Activated T-helper 1 cell treated with anti-CD3 and anti-CD28 coated beads, Interleukin-2, amount 50 U/mL, for 16 hours (primary cell): ENCODE measurements at places on chromosomes 1 and 21.

DNA sequence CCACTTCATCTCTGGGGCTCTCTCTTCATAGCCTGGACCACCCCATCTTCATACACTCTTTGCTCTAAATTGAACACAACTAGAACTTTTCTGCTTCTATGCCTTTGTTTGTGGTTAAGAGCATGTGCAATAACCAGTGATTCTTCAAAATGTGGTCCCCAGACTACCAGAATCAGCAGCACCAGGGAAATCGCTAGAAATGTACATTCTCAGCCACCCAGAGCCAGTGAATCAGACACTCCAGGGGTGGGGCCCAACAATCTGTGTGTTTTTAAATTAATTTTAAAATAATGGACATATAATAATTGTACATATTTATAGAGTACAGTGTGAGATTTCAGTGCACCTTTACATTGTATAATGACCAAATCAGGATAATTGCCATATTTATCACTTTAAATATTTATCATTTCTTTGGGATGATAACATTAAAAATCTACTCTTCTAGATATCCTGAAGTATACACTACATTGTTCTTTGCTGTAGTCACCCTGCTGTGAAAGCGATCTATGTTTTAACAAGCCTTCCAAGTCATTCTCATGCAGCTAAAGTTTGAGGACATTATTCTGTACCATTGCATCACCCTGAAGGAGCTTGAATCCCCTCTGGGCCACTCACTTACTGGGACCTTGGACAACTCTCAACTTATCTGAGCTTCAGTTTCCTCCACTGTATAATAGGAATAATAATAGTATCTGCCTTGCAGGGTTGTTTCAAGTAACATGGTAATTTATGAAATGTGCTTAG, 10.8 kb downstream of the GRHL3 start:
- DNase-seq: no peak

- DNase-seq: no peak
Observed at GRCh38 chr1:39933956-39934941, 20.7 kb upstream of the MFSD2A start.

DNA sequence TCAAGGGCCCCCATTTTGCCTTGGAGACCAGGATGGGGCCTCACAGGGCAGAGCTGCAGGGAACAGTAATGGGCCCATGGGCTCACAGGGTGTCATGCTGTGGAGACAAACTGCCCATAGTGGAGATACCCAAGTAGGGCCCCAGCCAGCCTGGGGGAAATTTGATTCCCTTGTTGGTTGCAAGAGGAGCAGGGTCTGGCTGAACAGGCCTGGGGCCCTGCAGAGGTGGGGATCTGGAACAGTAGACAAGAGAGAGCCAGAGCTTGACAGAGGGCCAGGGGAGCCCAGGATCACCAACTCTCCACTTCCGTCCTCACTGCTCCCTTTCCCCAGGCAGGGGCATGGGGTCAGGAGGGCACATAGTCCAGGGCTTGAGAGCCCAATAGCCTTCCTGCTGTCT, 8.7 kb downstream of the S100B start:
- no peak for DNase-seq

- no peak for DNase-seq
Observed at GRCh38 chr1:228697207-228698016, 37.9 kb upstream of the RHOU start.

- no peak for DNase-seq
Observed at GRCh38 chr1:181919542-181919941, 142.0 kb downstream of the ZNF648 start.

- no peak for DNase-seq
Observed at GRCh38 chr1:197942042-197942441, 24.9 kb downstream of the LHX9 start.

DNA sequence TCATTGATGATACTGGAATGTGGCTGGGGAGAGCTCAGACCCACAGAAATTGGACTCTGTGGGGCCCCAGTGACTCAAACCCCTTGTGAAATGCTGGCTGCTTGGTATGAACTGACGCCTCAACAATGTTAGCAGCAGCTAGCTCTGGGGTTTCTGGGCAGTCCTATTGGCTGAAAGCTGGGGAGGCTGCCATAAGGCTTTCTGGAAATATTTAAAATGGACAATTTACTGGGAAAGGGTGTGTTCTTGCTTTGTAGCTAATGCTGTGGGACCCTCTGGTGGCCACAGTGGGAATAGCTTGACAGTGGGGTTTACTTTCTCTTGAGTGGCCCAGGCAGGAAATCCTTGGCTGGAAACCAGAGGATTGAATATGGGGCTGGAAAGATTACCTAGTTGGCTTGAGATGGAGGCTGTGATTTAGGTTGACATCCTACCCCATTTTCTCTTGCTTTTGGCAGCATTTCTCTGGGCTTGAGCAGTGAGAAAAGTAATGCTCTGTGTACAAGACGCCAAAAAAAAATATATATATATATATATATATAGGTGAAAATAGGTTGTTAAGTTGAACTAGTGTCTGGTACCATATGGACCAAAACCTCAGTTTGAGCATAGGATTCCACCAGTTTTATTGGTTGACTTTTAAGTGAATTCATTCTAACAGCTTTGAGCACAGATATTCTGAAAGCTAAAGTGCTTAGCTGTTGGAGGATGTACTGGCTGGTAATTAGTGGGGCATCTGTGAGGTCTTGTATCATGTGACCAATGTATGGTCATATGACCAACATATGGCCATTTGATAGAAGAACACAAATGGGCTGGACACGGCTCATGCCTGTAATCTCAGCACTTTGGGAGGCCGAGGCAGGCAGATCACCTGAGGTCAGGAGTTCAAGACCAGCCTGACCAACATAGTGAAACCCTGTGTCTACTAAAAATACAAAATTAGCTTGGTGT, 8.2 kb upstream of the S100A10 start:
- DNase-seq: peak; percentile 49

DNA sequence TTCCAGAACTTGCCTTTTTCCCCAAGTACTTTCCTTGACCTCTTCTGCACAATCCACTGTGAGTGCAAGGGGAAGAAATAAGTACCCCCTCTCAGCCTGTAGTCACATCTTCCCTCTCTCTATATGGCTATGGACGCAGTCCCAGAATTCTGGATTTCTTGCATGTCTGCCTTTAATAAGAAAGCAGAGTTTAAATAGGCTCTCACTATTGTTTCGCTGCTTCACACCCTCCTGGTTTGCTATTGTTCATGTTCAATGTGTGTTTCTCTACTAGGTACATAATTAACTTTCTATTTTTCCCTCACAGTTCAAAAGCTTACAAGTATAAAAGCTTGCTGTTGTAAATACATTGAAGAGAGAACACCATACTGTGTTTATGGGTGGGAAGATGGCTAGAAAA, 181.5 kb upstream of the C1orf105 start:
- DNase-seq: no peak

- DNase-seq: no peak
Observed at GRCh38 chr1:54750596-54750995, 13.7 kb downstream of the PARS2 start.
